ENCODE measurements at places on chromosomes 3 and 15. TPM values are rescaled to one million over a fixed set of nuclear protein-coding genes. Genes with fewer than 3 reads are reported as not detected.

DNA sequence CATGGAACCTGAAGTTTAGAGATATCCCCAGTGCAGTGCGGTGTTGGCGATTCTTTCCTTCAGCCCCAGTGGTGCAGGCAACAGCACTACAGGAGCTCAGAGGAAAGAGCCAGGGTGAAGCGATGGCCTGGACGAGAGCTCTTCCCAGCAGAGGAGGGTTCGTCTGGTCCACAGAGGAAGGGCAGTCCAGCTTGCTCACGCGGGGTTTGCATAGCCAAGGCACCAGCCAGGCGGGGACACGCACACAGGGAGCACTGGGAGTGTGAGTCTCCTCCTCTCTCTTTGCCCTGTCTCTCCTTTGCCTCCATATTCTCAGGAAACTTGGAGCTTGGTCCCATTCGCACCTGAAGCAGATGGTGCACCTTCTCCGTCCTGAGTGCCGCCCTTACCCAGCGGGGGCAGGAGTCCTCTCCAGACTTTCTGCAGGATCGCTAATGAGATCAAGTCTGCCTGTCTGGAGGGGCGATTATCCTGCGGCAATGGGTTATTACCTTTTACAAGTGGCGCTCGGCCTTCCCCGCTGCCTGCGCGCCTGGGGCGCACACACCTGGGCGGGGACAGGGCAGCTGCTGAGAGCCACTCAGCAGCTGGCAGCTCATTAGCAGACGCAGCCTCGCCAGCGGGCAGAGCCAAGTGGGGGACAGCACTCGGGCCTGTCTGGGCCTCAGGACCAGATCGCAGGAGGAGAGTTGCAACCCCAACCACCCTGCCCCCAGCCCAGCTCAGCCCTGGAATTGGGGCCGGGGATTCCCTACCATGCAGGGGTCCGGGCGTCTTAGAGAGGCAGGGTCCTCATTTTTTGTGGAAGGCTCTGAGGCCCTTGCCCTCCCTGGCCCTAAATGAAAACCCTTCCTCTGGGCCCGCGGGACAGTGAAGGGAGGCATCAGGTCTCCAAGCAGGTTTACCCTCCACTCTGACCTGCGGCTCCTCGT lies 119.0 kb upstream of the MEF2A start:
- no peaks in the 10 kb centered on the region for H3K36me3 ChIP-seq
- H3K27ac ChIP-seq: no peak overlapping the region
- no peak overlapping the region for H3K4me3 ChIP-seq
- no peaks in the 10 kb centered on the region for H3K27me3 ChIP-seq

Gene TMEM207
- not detected for polyA plus RNA-seq

Gene SNURF
- 19.6 TPM for polyA plus RNA-seq

GRCh38 chr15:82048811-82049210 lies 3.0 kb upstream of the MEX3B start:
- no peak overlapping the region for H3K27ac ChIP-seq
- no peak overlapping the region for H3K4me3 ChIP-seq
- H3K36me3 ChIP-seq: no peaks in the 10 kb centered on the region
- peaks cover 26% of the 10 kb centered on the region for H3K4me1 ChIP-seq

Gene MEX3B
- not detected for polyA plus RNA-seq

GRCh38 chr3:188283347-188283746 lies 129.4 kb downstream of the LPP start:
- no peak for DNase-seq
- H3K27me3 ChIP-seq: no peaks in the 10 kb centered on the region
- H3K4me1 ChIP-seq: peaks cover 7% of the 10 kb centered on the region
- H3K4me3 ChIP-seq: no peak overlapping the region

DNA sequence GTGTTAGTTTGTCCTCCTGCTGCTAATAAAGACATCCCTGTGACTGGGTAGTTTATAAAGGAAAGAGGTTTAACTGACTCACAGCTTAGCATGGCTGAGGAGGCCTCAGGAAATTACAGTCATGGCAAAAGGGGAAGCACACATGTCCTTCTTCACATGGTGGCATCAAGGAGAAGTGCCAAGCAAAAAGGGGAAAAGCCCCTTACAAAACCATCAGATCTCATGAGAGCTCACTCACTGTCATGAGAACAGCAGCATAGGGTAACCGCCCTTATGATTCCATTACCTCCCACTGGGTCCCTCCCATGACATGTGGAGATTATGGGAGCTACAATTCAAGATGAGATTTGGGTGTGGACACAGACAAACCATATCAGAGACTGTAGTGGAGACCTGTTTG lies 27.0 kb downstream of the TM2D3 start:
- no peaks in the 10 kb centered on the region for H3K4me1 ChIP-seq
- no peak overlapping the region for H3K4me3 ChIP-seq
- no peak for DNase-seq

GRCh38 chr3:74304424-74304823 lies 310.0 kb downstream of the CNTN3 start:
- H3K36me3 ChIP-seq: no peaks in the 10 kb centered on the region
- no peaks in the 10 kb centered on the region for H3K4me1 ChIP-seq
- no peak overlapping the region for H3K4me3 ChIP-seq
- no peak overlapping the region for H3K27ac ChIP-seq
- H3K27me3 ChIP-seq: no peaks in the 10 kb centered on the region
- no peak for DNase-seq

- H3K36me3 ChIP-seq: no peaks in the 10 kb centered on the region
- peak overlapping the region; percentile 82 for H3K4me3 ChIP-seq
- H3K27me3 ChIP-seq: no peaks in the 10 kb centered on the region
- peak overlapping the region; percentile 57 for H3K27ac ChIP-seq
Observed at GRCh38 chr3:72756900-72757299, 91.3 kb downstream of the SHQ1 start.

DNA sequence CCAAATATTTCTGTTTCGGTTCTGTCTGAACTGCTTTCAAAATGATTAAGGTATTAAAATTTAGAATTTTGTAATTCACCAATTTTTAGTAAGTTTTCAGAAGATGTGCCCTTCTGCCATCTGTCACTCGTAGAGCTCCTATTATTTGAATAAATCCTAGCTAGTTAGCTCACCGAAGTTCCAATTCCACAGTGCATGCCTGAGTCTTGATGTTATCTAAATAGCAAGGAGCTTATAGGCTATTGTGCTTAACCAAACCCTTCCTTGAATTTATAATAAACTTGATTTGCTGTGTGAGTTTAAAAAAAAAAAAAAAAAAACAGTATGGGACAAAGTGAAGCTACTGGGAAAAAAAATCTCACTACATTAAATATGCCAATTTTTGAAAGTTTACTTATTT lies 18.7 kb downstream of the ATP13A3 start:
- H3K4me1 ChIP-seq: peaks cover 12% of the 10 kb centered on the region
- DNase-seq: no peak
- H3K27ac ChIP-seq: no peak overlapping the region
- H3K4me3 ChIP-seq: no peak overlapping the region
- peaks cover 3% of the 10 kb centered on the region for H3K36me3 ChIP-seq

DNA sequence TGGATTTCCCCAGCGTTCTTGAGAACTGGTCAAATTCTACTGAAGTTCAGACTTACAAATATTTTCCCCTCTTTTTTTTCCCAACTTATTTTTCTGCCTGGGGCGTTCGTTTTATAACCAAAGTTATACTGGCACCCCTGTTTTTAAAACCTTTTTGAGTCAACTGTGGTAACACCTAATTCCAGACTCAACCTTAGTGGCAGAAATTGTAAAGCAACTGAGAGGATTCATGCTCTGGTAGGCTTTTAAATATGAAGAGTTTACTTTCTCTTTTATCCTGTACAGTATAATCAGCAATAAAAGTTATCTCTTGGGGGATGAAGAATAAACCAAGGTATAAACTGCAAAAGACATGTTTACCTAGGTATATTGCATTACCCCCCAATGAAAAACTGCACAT lies 2.3 kb downstream of the IL5RA start:
- no peak overlapping the region for H3K27ac ChIP-seq
- H3K4me3 ChIP-seq: no peak overlapping the region
- H3K4me1 ChIP-seq: no peaks in the 10 kb centered on the region

- no peak for DNase-seq
- no peaks in the 10 kb centered on the region for H3K27me3 ChIP-seq
- H3K27ac ChIP-seq: no peak overlapping the region
- no peaks in the 10 kb centered on the region for H3K36me3 ChIP-seq
Observed at GRCh38 chr3:43017593-43018195, 38.6 kb downstream of the GASK1A start.

DNA sequence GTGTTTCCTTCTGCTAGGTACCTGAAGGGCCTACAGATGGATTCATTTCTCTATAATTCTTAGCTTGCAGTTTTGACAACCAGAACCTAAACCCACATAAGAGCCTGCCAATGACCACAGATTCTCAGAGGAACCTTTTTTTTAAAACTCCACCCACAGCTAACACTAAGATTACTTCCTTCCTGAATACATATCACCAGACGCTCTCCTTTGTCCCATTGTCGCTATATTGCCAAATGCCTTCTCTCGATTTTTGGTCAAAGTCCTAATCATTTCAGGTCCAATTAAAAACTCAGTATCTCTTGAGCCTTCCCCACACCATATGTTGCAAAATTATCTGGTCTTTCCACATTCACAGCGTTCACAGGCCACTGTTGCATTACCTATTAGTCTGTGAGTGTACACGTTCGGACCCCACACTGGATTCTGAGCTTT lies 12.4 kb downstream of the ZNF710 start:
- no peaks in the 10 kb centered on the region for H3K36me3 ChIP-seq
- peak overlapping the region; percentile 70 for H3K4me3 ChIP-seq
- H3K27me3 ChIP-seq: no peaks in the 10 kb centered on the region
- peak overlapping the region; percentile 36 for H3K27ac ChIP-seq
- peak; percentile 88 for DNase-seq

DNA sequence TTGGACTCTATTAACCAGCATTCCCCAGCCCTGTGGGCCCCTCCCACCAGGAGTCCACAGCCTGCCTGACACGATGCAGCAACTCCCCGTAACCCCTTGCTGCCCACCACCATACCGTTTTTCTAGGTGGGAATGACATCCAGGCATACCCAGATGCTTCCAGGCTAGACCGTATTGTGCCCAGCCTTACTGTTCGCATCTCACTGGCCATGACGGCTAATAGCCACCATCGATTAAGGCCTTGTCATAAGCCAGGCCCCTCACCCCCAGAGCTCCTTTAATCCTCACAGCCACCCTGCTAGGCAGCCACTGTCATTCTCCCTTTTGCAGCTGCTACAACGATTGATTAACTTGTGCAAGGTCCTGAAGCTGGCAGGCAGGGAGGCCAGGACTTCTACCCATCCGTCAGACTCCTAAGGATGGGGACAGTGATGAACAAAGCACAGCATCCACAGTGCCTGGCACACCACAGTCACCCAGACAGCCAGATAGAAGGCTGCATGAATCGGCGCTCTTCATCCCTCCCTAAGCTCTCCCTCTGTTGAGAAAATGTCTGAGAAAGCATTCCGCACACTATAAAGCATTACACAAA lies 60.0 kb upstream of the FLNB start:
- H3K27ac ChIP-seq: no peak overlapping the region
- no peaks in the 10 kb centered on the region for H3K27me3 ChIP-seq
- H3K4me3 ChIP-seq: no peak overlapping the region
- H3K36me3 ChIP-seq: no peaks in the 10 kb centered on the region
- H3K4me1 ChIP-seq: no peaks in the 10 kb centered on the region

GRCh38 chr3:39112113-39112512 lies 4.6 kb downstream of the TTC21A start:
- H3K4me3 ChIP-seq: no peak overlapping the region
- peaks cover 14% of the 10 kb centered on the region for H3K4me1 ChIP-seq
- no peaks in the 10 kb centered on the region for H3K27me3 ChIP-seq
- no peak overlapping the region for H3K27ac ChIP-seq
- no peak for DNase-seq

Gene ERICH6
- polyA plus RNA-seq: 0.77 TPM

- no peak overlapping the region for H3K4me3 ChIP-seq
- H3K27me3 ChIP-seq: no peaks in the 10 kb centered on the region
- peak; percentile 61 for DNase-seq
- H3K36me3 ChIP-seq: no peaks in the 10 kb centered on the region
Observed at GRCh38 chr3:98359993-98360675, 6.5 kb downstream of the OR5K4 start.

DNA sequence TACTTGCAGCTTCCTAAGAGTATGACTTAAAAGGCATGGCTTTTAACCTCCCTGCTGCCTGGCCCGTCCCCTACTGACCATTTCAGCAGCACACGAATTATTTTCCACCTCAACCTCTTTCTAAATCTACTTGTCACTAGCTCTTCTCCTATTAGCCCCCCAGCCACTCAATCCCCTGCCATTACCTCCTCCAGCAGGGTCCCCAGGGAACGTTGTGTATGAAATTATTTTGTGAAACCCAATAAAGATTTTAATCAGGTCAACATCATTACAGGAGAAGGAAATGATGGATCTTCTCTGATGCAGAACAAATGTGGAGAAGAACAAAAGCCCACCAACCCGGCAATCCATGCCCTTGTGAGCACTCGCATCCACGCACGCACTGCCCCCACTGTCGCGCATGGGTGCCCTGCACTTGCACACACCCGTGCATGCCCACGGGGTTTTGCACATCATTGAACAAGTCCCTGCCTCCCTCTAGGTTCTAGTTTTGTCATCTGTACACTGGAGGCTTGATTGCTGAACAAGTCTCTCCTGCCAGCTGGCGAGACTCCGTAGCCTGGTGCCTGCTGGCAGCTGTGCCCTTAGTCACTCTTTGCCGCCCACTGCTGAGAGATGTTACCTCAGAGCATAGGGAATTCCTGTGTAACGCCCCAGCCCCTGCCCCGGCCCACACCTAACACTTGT lies 51.6 kb downstream of the LINGO1 start:
- no peaks in the 10 kb centered on the region for H3K4me1 ChIP-seq
- H3K4me3 ChIP-seq: no peak overlapping the region
- H3K27me3 ChIP-seq: no peaks in the 10 kb centered on the region
- H3K27ac ChIP-seq: no peak overlapping the region
- DNase-seq: no peak
- no peaks in the 10 kb centered on the region for H3K36me3 ChIP-seq

Gene TEX9
- 0.53 TPM for polyA plus RNA-seq

DNA sequence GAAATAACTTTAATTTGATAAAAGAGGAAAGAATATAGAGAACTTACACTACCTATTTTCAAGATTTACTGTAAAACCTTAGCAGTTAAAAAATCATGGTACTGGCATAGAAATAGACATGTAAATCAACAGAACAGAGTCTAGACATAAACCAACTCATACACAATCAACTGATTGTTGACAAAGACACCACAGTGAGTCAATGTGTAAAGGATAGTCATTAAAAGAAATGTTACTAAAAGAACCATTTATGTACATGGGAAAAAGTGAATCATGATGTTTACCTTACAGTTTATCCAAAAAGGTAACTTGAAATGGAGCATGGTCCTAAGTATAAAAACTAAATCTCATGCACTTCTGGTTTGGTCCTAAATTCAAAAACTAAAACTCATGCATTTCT lies 847.4 kb downstream of the IGSF11 start:
- H3K4me3 ChIP-seq: no peak overlapping the region
- no peaks in the 10 kb centered on the region for H3K36me3 ChIP-seq
- DNase-seq: no peak
- H3K4me1 ChIP-seq: no peaks in the 10 kb centered on the region
- no peak overlapping the region for H3K27ac ChIP-seq

Measured in CD4-positive, CD25-positive, alpha-beta regulatory T cell (primary cell).